NT2/D1 (cell line): ENCODE measurements at places on chromosomes 4 and X.

DNA sequence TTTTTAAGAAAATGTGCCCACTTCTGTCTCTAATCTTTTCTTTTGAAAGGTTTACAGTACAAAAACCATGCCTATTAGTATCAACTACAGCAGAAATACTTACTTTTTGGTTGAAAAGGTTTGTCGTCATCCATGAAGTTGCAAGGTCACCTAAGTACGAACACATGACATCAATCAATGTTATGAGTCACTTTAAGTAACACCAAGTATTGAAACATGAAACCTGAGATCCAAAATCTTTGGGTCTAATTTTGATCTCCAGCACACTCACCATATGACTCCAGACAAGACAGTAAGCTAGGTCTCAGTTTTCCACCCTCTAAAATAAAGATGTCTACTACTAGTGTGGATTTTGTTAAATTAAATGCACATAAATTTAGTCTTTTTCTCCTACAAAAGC, 8.4 kb downstream of the ZNF280C start:
- no peak for DNase-seq

DNA sequence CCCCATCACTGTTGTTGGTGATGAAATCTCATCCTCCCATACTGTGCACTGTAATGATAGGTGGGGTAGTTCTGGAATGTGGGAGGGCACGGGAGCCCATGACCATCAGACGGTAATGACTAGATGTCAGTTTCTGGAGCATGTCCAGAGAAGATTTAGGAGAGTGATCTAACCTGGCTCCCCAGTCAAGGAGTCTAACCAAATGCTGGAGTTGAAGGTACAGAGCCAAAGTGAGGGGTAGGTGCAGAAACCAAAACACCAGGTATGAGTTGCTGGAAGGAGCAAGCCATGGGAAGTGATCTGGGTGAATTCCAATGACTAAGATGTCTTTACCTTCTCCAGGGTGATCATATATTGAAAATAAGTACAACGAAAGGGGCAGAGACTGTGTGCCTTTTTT, 296.9 kb downstream of the INPP4B start:
- no peak for DNase-seq

DNA sequence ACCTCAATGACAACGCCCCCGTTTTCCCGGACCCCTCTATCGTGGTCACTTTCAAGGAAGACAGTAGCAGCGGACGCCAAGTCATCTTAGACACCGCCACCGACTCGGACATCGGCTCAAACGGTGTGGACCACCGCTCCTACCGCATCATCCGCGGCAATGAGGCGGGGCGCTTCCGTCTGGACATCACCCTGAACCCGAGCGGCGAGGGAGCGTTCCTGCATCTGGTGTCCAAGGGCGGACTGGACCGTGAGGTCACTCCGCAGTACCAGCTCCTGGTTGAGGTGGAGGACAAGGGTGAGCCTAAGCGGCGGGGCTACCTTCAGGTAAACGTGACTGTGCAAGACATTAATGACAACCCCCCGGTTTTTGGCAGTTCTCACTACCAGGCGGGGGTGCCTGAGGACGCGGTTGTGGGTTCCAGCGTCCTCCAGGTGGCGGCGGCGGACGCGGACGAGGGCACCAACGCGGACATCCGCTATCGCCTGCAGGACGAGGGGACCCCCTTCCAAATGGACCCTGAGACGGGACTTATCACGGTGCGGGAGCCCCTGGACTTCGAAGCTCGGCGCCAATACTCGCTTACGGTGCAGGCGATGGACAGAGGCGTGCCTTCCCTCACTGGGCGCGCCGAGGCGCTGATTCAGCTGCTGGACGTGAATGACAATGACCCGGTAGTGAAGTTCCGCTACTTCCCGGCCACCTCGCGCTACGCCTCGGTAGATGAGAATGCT, 2.2 kb downstream of the FAT4 start:
- DNase-seq = no peak

GRCh38 chr4:52822583-52822971, 39.5 kb upstream of the RASL11B start:
- DNase-seq = no peak

DNA sequence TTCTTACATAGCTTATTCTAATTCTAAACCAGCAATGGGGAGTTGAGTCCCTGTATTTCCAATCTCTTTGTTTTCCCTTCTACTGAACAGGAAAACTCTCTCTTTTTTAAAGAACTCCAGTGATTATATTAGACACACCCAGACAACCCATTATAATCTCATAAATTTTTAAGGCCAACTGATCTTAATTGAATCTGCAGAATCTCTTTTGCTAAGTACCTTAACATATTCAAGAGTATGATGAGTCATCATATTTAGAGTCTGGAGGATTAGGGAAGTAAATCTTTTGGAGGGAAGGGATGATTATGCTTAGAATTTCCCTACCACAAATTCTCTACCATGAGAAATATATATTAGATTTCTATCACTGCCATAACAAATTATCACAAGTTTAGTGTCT, 705.1 kb downstream of the CENPC start:
- no peak for DNase-seq
